ENCODE measurements at places on chromosomes 3 and 15. TPM values are rescaled to one million over a fixed set of nuclear protein-coding genes. Genes with fewer than 3 reads are reported as not detected.

DNA sequence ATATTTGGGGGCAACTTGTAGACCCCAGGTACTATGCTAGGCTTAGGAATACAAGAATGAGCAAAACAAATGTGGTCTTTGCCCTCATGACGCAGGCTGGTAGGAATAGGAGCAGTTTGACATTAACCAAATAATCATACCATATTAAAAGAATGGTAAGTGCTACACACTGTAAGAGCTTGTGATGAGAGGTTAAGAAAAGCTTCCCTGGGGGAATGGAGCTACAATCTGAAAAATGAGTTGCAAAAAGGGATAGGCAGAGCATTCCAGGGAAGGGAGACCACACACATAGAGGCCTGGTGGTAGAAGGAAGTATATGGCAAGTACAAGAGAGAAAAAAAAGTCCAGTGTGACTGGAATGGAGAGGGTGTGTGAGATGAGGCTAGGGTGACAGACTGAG is 37.3 kb downstream of the TMOD3 start:
- no peak for DNase-seq

GRCh38 chr3:184498986-184499606 is 62.5 kb upstream of the EPHB3 start:
- DNase-seq, result no peak

- DNase-seq, result no peak
Observed at GRCh38 chr3:37330466-37330865, 156.1 kb upstream of the LRRFIP2 start.

DNA sequence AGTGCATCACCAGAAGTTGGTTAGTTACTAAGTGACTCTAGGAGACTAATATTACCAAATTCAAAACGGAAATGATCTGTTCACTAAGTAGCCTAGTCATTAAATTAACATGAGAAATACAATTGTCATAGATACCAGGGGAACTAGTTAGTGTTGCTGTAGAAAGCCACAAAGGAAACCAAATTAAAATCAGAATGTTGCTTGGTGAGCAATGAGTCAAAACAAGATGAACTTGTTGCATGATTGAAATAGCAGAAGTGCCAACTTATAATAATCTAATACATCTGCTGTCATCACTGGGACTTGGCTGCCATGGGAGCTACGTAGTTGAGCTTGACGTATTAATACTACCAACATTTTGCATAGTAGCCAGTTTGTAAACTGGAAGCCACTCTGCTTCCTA is 458.1 kb downstream of the DIPK2A start:
- no peak for DNase-seq

DNA sequence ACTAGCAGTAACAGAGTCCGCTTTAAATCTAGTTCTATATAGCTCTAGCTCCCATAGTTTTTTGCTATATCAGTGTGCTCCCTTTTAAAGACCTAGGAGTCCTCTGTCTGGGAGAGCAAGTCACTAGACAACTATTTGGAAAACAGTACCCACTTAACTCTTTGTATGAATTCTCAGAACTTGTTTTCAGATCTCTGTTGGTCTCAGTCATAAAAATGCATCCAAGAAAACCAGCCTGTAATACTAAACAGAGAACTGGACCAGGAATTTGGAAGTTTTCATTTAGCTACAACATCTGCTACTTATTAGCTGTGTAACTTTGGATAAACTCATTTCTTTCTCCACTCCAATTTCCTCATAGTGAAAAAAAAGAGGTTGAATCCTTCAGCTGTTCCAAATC is 56.9 kb upstream of the C3orf49 start:
- no peak for DNase-seq

DNA sequence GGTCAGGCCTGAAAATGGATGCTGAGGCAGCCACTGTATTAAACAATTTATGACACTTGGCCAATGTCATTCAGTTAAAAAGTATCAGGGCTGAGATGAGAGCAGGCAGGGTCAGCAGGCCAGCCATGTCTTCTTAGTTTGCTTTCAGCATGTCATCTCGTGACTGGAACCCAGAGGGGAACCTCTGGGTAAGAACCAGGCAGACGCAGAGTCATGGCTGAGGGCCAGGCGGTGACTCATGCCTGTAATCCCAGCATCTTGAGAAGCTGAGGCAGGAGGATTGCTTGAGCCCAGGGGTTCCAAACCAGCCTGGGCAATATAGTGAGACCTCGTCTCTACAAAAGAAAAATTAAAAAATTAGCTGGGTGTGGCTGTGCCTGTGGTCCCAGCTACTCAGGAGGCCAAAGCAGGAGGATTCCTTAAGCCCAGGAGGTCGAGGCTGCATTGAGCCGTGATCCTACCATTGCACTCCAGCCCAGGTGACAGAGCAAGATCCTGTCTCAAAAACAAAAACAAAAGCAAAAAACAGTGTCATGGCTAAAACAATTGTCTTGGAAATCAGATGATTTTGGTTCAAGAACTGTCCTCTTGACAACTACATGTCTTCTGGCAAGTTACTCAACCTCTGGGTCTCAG is 11.7 kb downstream of the BCL2L10 start:
- DNase-seq, result peak; percentile 75

DNA sequence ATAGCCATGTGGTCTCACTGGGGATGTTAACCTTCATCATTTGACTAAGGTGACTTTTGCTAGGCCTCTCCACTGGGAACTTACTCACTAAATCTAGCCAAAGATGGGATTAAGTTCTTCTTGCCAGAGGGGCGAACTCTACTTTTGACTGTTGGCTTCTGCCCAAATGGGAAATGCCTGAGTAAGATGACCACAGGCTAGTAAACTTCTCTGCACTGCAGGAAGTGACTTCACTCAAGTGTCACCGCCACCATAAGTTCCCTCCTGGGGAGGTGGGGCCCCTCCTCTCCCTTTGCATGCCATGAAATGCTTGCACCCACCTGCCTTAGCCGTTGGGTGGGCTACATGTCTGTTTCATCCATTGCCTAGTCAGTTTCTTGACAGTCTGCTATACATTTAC is 388.3 kb downstream of the FEZF2 start:
- no peak for DNase-seq

GRCh38 chr3:100463002-100463401 is 29.4 kb upstream of the TMEM45A start:
- DNase-seq, result peak; percentile 50

- DNase-seq, result no peak
Observed at GRCh38 chr3:36060950-36061349, 319.4 kb upstream of the STAC start.

GRCh38 chr3:134357914-134358811 is 16.1 kb downstream of the AMOTL2 start:
- no peak for DNase-seq

- DNase-seq, result no peak
Observed at GRCh38 chr3:25000971-25001591, 427.0 kb upstream of the RARB start.

GRCh38 chr3:55585856-55586255 is 98.8 kb upstream of the WNT5A start:
- no peak for DNase-seq

DNA sequence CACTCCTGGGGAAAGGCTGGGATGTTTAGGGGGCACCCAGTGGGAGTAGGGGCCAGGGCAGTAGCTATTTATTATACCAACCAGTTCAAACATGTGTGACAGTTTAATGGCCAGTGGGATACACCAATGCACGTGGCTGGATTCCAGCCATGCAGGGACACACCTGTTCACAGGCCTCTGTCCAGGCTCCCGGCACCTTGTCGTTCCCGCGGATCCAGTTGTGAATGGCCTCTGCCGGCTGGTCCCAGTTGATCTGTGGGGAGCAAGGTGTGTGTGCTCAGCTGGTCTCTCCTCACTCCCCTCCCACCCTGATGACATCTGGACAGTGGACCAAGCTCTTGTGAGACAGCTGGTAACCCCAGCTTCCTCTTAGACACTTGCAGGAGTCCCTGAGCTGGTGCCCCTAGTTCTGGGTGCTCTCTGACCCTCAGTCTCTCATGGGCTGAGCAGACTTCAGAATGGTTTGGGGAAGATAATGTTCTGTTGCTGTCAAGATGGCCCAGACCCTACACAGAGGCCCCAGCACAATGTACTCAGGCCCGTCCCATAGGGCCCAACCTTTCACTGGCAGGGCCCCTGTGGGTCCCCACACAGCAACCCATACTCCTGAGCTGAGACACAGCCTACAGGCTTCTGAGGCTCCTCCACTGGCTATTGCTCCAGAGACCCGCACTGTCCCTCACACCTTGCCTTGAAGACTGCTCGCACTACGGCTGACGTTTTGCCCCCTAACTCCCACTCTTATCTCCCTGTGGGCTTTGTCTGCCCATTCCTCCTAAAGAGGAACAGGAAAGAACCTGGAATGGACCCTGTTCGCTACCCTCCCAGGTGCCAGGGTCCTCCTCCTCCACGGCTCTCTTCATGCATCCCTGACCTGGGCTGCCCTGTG is 25.8 kb downstream of the ALDH1L1 start:
- no peak for DNase-seq

- no peak for DNase-seq
Observed at GRCh38 chr3:45987368-45988291, 8.0 kb downstream of the FYCO1 start.

GRCh38 chr3:13195374-13195773 is 122.1 kb upstream of the IQSEC1 start:
- DNase-seq, result no peak

- DNase-seq, result no peak
Observed at GRCh38 chr15:63564093-63564492, 33.1 kb upstream of the FBXL22 start.

DNA sequence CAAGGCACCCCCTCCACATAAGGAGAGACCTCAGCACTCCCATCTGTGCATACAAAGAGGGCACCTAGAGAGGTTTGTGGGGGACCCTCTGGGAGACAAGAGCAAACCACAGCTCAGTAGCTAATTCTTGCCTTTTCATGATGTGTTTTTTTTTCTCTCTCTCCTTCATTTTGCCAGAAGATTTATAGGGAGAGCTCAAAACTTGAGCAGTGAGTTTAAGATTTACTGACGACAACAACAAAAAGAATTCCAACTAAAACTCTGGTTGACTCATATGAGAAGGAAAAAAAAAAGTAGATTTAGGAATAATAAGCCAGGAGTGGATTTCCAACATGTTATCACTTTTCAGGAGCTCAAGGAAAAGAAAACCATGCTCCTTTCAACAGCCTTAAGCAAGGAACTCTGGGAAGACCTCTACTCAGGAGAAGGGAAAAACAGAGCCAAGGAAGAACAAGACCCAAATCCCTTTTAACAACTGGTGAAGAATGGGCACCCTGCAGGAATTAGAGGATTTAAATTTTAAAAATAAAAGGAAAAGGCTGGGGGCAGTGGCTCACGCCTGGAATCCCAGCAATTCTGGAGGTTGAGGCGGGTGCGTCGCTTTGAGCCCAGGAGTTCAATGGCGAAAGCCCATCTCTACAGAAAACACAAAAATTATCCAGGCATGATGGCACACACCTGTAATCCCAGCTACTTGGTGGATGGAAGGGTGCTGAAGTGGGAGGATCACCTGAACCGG is 58.2 kb upstream of the RAD18 start:
- no peak for DNase-seq

DNA sequence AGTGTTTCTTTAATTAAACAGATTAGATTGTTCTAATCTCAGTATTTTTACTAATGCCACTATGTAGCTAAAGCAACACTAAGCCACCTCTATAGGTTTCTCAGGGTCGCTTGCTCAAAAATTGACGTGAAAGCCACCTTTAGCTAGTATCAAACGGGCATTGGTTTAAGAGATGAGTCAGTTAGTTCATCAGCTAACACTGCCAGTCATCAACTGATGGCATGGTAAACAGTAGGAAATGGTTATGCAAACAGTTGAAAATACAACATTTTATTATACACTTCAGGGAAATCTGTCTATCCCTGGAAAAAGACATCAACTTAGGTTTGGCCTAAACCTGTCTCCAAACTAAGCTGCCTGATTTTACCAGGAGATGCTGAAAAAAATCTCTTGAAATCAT is 582.3 kb upstream of the NAALADL2 start:
- no peak for DNase-seq

GRCh38 chr3:167187221-167187620 is 192.9 kb downstream of the ZBBX start:
- no peak for DNase-seq

DNA sequence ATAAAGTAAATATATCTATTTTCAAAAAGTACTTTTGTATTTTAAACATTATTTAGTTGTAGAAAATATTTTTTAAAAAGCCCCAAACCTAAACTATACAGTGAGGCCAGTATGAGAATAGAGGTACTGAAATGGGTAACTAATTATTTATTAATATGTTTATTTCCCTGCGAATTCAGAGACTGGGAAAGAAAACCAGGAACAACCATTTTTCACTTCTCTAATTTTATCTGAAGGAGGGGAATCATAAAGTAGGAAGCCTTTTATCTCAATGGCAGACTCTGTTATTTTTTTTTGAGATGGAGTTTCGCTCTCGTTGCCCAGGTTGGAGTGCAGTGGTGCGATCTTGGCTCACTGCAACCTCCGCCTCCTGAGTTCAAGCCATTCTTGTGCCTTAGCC is 63.6 kb upstream of the TRAK1 start:
- no peak for DNase-seq

DNA sequence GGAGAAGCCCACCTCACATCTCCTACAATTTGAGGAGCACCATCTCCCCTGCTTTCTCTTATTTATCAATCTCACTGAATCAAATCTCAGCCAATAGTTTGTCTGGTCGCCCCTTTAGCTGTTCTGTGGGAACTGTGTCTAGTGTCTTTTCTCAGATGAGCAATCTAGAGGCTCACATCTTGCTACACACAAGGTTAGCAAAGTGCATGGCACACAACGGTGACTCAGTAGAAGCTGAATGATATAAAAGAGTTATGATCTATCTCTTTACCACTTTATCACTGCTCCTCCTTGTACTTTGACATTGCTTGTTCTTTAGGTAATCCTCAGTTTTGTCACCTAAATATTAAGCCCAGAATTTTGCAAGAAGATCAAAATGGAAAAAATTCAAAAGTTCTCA is 16.8 kb upstream of the COLQ start:
- no peak for DNase-seq

DNA sequence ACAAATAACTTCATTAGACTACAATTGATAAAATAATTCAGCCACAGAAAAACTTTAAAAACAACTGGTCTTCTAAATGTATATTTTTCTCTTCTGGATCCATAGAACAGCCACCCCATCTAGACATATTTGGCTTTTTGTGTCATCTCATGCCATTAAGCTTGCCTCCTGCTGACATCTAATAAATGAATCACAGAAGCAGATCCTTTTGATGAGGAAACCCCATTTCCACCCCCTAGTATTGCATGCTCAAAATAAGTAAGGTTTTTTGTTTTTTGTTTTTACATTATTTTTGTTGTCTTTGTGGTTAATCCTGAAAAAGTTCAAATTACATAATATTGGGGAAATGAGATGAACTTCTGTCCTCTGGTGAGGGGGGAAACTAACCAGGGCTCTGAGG is 94.8 kb downstream of the DUT start:
- no peak for DNase-seq

The STAC gene
- total RNA-seq, result 20.4 TPM

The AP3B2 gene
- 12.5 TPM for total RNA-seq

The ITIH4 gene
- 37.1 TPM for total RNA-seq

The APBA2 gene
- 9.5 TPM for total RNA-seq

The PCYT1A gene
- total RNA-seq, result 65.7 TPM

The ZNF80 gene
- total RNA-seq, result not detected

The SV2B gene
- 2.3 TPM for total RNA-seq

The GATA2 gene
- 57.8 TPM for total RNA-seq

The PRR20G gene
- total RNA-seq, result not detected

The RBM5 gene
- total RNA-seq, result 220 TPM

Measured in ureter (tissue), 1 donor.